ENCODE measurements at places on chromosomes 5 and 9.

GRCh38 chr9:28163619-28164018 is 590.3 kb upstream of the C9orf72 start:
- no peak for DNase-seq

GRCh38 chr5:137207023-137207760 is 291.9 kb downstream of the SPOCK1 start:
- DNase-seq = no peak

- DNase-seq = no peak
Observed at GRCh38 chr5:116583085-116583861, 8.7 kb upstream of the SEMA6A start.

GRCh38 chr5:147507480-147508126 is 2.3 kb downstream of the DPYSL3 start:
- no peak for DNase-seq

DNA sequence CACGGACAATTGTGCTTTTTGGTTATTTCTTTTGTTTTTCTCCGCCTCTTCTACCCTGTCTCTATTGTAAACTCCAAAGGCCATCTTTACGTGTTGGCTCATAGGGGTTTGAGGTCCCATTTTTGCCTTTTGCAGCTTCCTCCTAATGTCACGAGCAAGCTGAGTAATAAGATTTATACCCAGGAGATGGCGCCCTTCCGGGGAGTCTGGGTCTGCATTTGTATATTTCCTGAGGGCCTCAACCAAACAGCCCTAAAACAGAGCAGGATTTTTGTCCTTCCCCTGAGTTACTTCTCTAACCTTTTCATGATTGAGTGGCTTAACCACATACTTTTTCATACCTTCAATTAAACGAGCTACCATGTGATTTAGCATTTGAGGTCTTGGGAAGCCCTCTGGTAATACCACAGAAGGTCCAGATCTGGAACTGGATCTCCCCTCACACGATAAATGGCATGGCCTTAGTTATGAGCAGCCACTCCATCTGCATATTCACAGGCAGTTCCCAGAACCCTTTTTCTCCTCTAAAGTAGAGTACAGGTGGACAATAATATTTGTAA is 11.2 kb upstream of the CFAP95 start:
- peak; percentile 25 for DNase-seq

DNA sequence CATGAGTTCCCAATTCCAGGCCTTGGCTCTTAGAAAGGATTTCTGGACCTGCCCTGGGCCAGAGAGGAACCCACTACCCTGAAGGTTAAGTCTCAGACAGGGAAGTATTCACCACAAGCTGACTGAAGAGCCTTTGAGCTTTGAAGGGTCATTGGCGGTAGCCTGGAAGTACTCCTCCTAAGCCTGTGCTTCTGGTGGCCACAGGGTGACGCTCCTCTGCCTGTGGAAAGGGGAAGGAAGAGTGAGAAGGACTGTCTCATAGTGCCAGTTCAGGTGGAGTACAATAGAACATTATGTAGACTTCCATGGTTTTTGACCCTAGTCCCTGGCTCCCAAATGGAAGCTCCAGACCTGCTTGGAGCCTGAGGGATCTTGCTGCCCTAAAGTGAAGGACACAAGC is 1233.2 kb upstream of the CDH6 start:
- no peak for DNase-seq

DNA sequence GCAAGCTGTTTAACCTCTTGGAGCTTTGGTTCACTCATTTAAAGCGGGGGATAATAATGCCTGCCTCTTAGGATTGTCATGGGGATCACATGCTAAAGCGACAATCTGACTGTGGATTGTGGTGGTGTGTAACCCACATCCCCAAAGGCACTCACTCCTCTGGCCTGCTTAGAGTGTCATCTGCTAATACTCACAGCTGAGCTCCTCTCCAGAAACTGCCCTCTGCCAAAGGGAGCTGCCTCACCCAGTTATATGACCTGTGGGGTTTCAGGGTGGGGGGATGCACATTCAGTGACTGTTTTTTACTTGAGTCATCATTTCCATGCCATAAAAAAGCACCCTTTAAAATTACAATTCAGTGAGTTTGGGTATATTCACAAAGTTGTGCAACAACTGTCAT is 110.0 kb upstream of the SPOCK1 start:
- DNase-seq = no peak

DNA sequence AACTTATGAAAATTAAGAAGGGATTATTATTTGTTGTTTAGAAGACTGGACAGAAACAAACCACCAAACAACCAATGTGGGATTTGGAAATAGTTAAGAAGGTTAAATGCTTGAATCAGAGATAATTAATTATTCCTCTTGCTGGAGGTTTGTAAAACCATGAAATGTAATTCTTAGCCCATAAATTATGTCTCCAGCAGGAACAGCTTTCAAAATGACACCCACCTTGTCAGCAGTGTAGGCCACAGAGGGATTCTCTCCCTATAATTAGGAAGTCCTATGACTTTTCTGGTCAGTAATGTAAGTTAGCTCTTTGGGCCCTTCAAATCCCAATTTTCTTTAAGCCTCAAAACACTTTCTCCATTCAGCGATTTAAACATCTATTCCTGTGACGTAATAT is 63.3 kb downstream of the DRD1 start:
- no peak for DNase-seq

DNA sequence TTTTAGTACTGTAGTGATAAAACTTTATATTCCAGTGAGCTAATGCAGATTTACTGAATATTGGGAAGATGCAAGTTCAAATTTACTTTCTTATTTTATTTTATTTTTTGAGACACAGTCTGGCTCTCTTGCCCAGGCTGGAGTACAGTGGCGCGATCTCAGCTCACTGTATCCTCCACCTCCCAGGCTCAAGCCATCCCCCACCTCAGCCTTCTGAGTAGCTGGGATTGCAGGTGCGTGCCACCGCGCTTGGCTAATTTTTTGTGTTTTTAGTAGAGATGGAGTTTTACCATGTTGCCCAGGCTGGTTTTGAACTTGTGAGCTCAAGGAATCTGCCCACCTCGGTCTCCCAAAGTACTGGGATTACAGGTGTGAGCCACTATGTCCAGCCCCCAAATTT is 9.9 kb downstream of the PHAX start:
- no peak for DNase-seq

DNA sequence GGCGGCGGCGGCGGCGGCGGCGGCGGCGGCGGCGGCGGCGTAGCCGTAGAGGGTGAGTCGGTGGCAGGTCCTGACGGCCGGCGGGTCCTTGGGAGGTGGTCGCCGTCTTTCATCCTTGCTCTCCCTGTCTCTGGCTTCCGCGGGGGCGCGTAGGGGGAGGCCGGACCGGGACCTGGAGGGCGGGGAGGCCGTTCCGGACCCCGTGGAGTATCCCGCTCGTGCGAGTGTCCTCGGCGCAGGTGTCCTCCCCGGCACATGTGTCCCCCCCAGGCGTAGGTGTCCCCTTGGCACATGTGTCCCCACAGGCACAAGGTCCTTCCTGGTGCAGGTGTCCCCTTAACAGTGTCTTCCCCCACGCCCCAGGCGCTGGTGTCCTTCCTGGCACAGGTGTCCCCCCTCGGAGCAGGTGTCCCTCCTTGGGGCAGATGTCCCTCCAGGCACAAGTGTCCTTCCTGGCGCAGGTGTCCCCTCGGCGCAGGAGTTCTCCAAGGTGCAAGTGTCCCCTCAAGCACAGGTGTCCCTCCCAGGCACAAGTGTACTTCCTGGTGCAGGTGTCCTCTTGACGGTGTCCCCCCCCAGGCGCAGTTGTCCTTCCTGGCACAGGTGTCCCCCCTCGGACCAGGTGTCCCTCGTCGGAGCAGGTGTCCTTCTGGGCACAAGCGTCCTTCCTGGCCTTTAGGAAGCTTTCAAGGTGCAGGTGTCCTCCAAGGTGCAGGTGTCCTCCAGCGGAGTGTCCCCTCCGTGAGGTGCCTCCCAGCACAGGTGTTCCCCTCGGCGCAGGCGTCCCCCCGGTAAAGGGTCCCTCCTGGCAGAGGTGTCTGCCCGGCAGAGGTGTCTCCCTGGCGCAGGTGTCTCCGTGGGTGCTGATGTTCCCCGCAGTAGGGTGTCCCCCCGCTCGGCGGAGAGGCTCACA is 519 bp downstream of the EXOC3 start:
- DNase-seq = no peak
